ENCODE measurements at places on chromosomes 2 and 18.

DNA sequence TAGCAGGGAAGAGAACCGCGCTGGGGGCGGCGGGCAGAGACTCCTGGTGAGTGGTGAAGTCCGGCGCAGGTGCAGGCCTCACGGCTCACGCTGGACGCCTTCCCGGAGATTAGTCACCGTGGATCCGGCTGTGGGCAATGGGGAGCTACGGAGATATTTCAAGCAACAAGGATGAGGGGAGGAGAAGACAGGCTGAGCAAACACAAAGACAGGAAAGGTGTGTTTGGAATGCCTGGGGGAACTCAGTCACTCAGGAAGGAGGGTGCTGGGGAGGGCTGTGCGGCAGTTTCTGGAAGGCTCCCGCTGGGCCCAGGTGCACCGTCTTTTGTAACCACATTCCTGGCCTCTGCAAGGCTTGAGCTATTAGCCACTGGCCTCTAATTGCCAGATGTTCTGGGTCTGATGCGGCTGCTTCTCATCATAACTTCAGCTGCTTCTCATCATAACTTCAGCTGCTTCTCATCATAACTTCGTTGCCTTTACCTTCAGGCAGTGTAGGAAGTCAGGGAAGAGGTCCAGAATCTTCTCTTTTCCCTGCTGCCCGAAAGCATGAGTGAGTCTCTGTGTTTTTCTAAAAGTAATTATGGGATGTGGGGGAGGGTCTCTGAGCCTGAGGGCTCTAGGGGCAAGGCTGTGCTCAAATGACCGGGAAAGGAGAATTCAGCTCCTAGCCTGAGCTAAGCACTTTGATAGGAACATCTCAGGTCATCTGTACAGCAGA is 118.9 kb downstream of the PXDN start:
- peaks cover 7% of the 10 kb centered on the region for H3K4me1 ChIP-seq
- DNase-seq = peak; percentile 87
- no peak overlapping the region for H3K27ac ChIP-seq
- peaks cover 15% of the 10 kb centered on the region for H3K27me3 ChIP-seq

GRCh38 chr2:43880952-43881351 is 42.2 kb downstream of the ABCG8 start:
- no peak overlapping the region for H3K27ac ChIP-seq
- H3K4me3 ChIP-seq = no peak overlapping the region
- no peak for DNase-seq
- no peaks in the 10 kb centered on the region for H3K27me3 ChIP-seq
- no peaks in the 10 kb centered on the region for H3K36me3 ChIP-seq

GRCh38 chr2:10002681-10003080 is 40.7 kb upstream of the KLF11 start:
- peaks cover 11% of the 10 kb centered on the region for H3K4me1 ChIP-seq
- no peaks in the 10 kb centered on the region for H3K27me3 ChIP-seq
- H3K27ac ChIP-seq = no peak overlapping the region
- no peak overlapping the region for H3K4me3 ChIP-seq

DNA sequence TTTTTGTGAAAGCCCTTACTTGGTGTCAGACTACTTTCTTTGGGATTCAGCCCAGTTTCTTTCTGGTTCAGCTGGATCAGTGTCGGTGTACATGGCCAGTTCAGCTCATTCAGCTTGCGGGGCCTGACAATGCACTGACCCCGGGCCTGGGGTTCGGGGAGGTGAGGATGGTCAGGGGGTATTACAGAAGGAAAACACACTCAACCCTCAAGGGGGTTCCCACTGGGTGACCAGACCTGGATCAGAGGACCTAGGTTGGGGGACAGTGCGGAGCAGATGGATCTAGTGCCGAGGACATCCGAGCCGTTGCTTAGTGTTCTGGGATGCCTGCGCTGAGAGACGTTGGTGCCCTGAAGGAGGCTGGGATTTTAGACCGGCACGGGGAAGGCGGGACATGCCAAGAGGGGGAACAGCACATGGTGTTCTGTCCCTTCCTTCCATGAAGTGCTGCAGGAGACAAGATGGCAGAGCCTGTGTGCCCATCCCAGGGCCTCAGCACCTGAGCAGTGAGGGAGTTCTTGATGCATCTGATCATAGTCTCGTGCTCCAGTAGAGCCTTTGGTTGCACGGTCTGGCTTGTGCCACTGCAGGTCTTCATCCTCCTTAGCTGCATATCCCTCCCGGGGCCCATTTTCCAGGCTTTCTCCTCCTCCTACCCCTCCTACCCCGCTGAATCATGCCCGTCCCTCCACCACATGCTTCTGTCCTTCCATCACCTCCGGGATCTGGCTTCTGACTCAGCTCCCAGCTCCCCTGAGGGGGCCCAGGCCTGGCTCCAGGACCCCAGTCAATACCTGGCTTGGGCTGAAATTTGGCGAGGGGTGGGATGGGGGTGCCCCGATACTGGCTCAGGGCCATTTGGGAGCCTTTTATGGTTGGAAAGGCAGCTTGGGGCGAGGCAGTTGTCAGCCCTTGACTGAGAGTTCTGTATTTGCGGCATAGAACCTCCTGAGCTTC is 18.0 kb downstream of the SPEG start:
- peaks cover 35% of the 10 kb centered on the region for H3K4me1 ChIP-seq
- DNase-seq = peak; percentile 100
- no peaks in the 10 kb centered on the region for H3K27me3 ChIP-seq
- peak overlapping the region; percentile 88 for H3K27ac ChIP-seq
- H3K4me3 ChIP-seq = peak overlapping the region; percentile 39
- peaks cover 51% of the 10 kb centered on the region for H3K36me3 ChIP-seq

DNA sequence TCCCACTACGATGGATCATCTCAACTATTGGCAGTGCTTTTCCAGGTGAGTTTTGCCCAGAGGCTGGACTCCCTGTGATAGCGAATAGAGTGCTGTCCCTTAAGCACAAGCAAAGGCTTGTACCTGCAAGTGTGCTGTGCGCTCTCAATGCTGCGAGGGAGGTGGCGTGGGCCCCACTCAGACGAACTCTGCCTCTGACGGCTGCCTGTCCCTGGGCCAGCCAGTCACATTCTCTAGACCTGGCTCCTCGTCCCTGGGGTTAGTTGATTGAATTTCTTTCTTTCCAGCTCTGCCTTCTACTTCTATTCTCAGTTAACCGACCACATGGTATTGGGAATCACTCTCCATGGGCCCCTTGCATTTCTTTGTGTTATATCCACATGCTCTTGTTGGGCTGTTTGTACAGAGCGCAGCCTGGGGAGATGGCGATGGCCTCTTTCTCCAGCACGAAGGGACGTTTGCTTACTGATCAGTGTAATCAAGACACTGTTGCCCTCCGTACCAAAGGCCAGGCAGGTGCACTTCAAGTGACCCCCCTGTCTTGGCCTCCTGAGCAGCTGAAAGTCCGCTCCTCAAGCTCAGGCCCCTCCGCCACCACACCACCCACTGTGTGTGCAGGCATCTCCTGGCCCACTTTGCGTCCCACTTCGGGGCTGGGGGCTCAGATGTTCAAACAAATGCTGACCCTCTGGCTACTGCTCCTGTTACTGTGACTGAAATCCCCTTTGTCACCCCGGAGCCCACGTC is 151.3 kb downstream of the ZNF236 start:
- H3K27ac ChIP-seq = no peak overlapping the region
- DNase-seq = no peak
- H3K4me3 ChIP-seq = no peak overlapping the region
- H3K27me3 ChIP-seq = no peaks in the 10 kb centered on the region
- H3K4me1 ChIP-seq = no peaks in the 10 kb centered on the region

DNA sequence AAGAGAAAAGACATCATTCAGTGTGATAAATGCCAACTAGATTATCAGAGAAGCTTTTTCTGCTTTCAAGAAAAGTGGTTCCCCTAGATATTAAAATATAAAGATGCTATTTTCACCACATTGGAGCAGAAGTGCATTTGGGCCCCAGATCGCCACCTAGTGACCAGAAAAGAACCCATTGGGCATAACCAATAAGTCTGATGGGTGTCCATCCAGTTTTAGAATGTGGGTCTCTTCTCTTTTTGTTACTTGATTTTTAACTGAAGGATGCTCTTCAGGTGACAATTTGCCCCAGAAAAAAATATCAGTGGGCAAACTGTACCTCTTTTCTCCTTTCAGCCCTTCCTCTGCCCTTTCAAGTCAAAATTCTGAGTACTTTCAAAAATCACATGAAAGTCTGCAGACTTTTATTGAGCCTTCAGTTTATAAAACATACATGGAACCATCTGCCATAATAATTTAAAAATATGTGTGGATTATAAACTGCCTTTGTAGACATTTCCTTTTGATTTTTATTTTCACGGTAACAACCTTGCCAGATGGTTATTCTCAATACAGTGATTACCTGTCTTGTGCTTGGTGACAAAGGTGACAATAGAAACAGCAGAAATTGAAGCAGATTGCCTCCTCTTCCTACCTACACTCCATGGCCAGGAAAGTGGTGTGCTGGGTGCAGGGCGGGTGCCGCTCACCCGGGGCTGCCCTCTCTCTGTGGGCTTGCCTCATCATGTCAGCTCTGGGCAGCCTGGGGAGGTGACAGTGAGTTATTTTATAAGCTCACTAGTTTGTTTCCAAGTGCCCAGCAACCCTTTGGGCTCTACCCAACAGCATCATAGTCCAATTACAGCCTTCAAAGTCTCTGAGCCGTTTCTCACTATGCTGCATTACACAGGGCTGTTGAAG is 124.5 kb downstream of the DCDC2C start:
- H3K27ac ChIP-seq = no peak overlapping the region
- no peak for DNase-seq

- H3K4me1 ChIP-seq = no peaks in the 10 kb centered on the region
- no peak overlapping the region for H3K4me3 ChIP-seq
- DNase-seq = no peak
- H3K36me3 ChIP-seq = no peaks in the 10 kb centered on the region
Observed at GRCh38 chr2:26612522-26613240, 28.5 kb downstream of the CIB4 start.

GRCh38 chr18:10743766-10744165 is 217.9 kb downstream of the NAPG start:
- no peak for DNase-seq
- H3K4me3 ChIP-seq = no peak overlapping the region
- H3K4me1 ChIP-seq = peaks cover 8% of the 10 kb centered on the region
- H3K27ac ChIP-seq = no peak overlapping the region
- H3K27me3 ChIP-seq = peaks cover 6% of the 10 kb centered on the region

GRCh38 chr2:84972932-84973331 is 2.0 kb downstream of the KCMF1 start:
- peaks cover 19% of the 10 kb centered on the region for H3K4me1 ChIP-seq
- peak; percentile 88 for DNase-seq
- peak overlapping the region; percentile 79 for H3K27ac ChIP-seq
- peak overlapping the region; percentile 81 for H3K4me3 ChIP-seq
- peaks cover 3% of the 10 kb centered on the region for H3K36me3 ChIP-seq
- no peaks in the 10 kb centered on the region for H3K27me3 ChIP-seq

DNA sequence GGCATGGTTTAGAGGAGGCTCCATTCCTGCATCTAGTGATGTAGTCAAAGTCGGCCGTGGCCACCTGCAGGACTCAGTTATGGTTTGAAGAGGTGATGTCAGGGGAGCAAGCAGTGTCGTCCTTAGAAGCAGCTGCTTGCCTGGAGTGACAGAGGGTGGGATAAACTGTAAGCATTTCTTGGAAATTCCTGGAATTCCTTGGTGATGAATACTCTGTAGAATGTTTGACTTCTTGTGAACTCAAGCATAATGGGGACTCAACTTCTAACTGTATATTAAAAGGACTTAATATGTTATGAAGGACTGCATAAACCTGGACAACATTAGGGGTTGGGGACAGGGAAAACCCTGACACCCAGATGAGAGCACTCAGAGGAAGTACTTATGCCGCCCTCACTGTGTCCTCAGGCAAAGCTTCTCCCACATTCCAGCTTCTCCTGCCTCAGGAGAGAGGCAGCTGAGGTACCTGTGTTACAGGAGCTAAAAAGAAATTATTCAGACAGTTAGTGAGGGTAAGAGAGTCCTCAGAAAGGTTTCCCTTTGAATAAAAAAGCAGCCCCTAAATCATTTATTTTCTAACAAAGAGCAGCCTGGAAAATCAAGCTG is 459.9 kb upstream of the CELF4 start:
- DNase-seq = no peak
- H3K4me3 ChIP-seq = no peak overlapping the region
- no peaks in the 10 kb centered on the region for H3K36me3 ChIP-seq
- no peaks in the 10 kb centered on the region for H3K27me3 ChIP-seq

GRCh38 chr2:68251855-68252399 is 405 bp downstream of the PPP3R1 start:
- H3K27me3 ChIP-seq = no peaks in the 10 kb centered on the region
- peak; percentile 61 for DNase-seq
- peaks cover 26% of the 10 kb centered on the region for H3K4me1 ChIP-seq
- peak overlapping the region; percentile 94 for H3K4me3 ChIP-seq
- H3K27ac ChIP-seq = peak overlapping the region; percentile 93

GRCh38 chr2:84911135-84911678 is 5.8 kb downstream of the TMSB10 start:
- peaks cover 7% of the 10 kb centered on the region for H3K36me3 ChIP-seq
- no peaks in the 10 kb centered on the region for H3K27me3 ChIP-seq
- peak; percentile 50 for DNase-seq
- no peak overlapping the region for H3K27ac ChIP-seq

DNA sequence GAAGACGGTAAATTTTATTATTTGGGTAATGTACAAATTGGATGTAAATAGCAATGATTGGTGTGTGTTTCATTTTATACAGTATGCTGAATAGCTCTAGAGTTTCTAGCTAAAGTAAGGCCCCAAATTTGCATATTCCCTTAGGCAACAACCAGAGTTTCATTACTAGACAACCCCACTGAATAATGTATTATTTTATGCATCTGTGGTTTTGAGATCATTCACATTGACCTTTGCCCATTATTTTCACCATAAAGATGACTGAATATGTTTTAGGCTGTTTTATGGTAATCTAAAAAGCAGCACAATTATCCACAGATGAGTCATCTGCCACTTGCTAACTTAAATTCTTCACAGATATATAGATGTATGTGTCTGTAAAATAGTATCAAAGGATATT is 44.5 kb upstream of the C2orf74 start:
- H3K27ac ChIP-seq = no peak overlapping the region
- H3K27me3 ChIP-seq = no peaks in the 10 kb centered on the region
- H3K4me3 ChIP-seq = no peak overlapping the region
- no peak for DNase-seq
- H3K4me1 ChIP-seq = peaks cover 6% of the 10 kb centered on the region
- no peaks in the 10 kb centered on the region for H3K36me3 ChIP-seq

GRCh38 chr2:191345788-191346187 is 100.6 kb downstream of the MYO1B start:
- DNase-seq = no peak
- peaks cover 40% of the 10 kb centered on the region for H3K36me3 ChIP-seq
- H3K4me1 ChIP-seq = peaks cover 41% of the 10 kb centered on the region
- no peaks in the 10 kb centered on the region for H3K27me3 ChIP-seq
- H3K4me3 ChIP-seq = no peak overlapping the region
- no peak overlapping the region for H3K27ac ChIP-seq

GRCh38 chr2:88654714-88655113 is 27.4 kb upstream of the EIF2AK3 start:
- peak overlapping the region; percentile 38 for H3K27ac ChIP-seq
- H3K4me3 ChIP-seq = no peak overlapping the region
- DNase-seq = peak; percentile 63
- no peaks in the 10 kb centered on the region for H3K36me3 ChIP-seq
- peaks cover 48% of the 10 kb centered on the region for H3K4me1 ChIP-seq

DNA sequence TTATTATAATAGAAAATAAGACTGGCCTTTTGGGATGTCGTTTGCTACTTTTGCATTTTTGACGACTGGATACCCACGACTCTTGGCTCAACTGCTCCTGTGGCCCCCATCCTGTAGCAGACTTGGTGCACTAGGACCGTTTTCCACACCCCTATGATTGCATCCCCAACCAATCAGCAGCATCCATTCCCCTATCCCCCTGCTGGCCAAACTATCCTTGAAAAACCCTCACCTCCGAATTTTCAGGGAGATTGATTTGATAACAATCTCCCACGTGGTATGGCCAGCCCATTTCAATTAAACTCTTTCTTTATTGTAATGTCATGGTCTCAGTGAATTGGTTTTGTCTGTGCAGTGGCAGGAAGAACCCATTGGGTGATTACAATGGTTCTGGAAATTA is 37.9 kb upstream of the TTR start:
- no peaks in the 10 kb centered on the region for H3K36me3 ChIP-seq
- no peak overlapping the region for H3K4me3 ChIP-seq
- no peak overlapping the region for H3K27ac ChIP-seq
- H3K4me1 ChIP-seq = no peaks in the 10 kb centered on the region
